Epithelial cell of proximal tubule (primary cell): ENCODE measurements at places on chromosomes 5 and 9. TPM values are rescaled to one million over a fixed set of nuclear protein-coding genes. Genes with fewer than 3 reads are reported as not detected.

DNA sequence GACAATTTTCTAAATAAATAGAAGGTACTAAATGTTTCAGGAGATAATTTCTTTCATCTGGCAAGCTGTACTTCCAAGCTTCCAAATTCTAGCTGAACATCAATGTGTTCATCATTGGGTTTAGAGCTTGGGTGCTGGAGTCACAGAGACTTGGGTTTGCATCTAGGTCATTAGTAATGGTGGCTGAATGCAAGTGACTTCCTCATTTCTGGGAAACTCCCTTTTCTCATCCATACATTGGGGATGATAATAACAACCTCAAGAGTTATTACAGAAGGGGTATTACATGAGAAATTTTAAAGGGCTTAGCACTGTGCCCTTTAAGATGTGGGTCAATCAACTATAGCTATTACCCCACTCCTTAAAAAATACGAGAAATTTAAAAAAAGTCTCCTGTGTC, 41.1 kb upstream of the KLF4 start:
- DNase-seq = no peak

- no peak for DNase-seq
Observed at GRCh38 chr9:3955305-3955687, 344.6 kb downstream of the GLIS3 start.

- no peak for DNase-seq
Observed at GRCh38 chr5:52897238-52897614, 91.9 kb upstream of the ITGA2 start.

GRCh38 chr5:107396351-107396690, 274.4 kb downstream of the EFNA5 start:
- no peak for DNase-seq

GRCh38 chr9:34663303-34663605, 797 bp upstream of the CCL27 start:
- DNase-seq = no peak

SYK gene
- total RNA-seq = 15.7 and 16.9 TPM in 2 replicates

DNA sequence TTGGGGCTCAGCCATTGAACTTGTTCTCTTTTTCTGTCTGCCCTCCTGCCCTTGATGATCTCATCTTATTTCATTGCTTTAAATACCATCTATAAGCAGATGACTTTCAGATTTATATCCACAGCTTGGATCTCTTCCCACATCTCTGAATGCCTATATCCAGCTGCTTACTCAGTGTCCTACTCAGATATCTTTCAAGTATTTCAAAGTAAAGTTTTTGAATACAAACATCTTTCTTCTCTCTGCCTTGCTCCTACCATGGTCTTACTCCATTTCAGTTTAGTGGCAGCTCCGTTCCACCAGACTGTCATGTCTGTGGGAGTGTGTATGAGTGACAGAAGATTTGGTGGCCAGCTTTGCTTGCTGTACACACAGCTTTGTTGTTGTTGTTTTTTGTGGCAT, 59.7 kb downstream of the ERBIN start:
- no peak for DNase-seq

GRCh38 chr5:139912158-139912557, 116.5 kb downstream of the PSD2 start:
- no peak for DNase-seq

GRCh38 chr9:74336161-74336560, 161.0 kb upstream of the RORB start:
- DNase-seq = no peak

NIM1K gene
- 0.75 TPM in 1 of 2 replicates, not detected in the other for total RNA-seq

MEF2C gene
- total RNA-seq = 1.6 and 6.3 TPM in 2 replicates

ANXA1 gene
- total RNA-seq = 309 and 383 TPM in 2 replicates
